Activated naive CD4-positive, alpha-beta T cell treated with anti-CD3 and anti-CD28 coated beads, Interleukin-2, amount 50 U/mL, for 72 hours (primary cell): ENCODE measurements at places on chromosomes 3 and 15. TPM values are rescaled to one million over a fixed set of nuclear protein-coding genes. Genes with fewer than 3 reads are reported as not detected.

Gene DZIP1L
- not detected for total RNA-seq

Gene GPR149
- total RNA-seq: not detected

Gene A4GNT
- not detected for total RNA-seq

Gene GRK7
- total RNA-seq: not detected

Gene EBLN2
- total RNA-seq: 7.4 TPM

Gene HTR3D
- total RNA-seq: not detected

Gene TOMM70
- total RNA-seq: 47.2 TPM

Gene RPL14
- total RNA-seq: 2,715 TPM

Gene DUOXA2
- not detected for total RNA-seq

Gene IQCH
- total RNA-seq: 0.75 TPM

Gene RARRES1
- total RNA-seq: not detected

Gene IMP3
- total RNA-seq: 93.8 TPM

Gene FSIP1
- total RNA-seq: 0.18 TPM

- DNase-seq: no peak
Measured at GRCh38 chr3:144549166-144549565, 577.5 kb downstream of the DIPK2A start.

- DNase-seq: no peak
Measured at GRCh38 chr3:144516026-144516425, 544.4 kb downstream of the DIPK2A start.

- no peak for DNase-seq
Measured at GRCh38 chr15:101124731-101125451, 127.0 kb downstream of the CHSY1 start.

DNA sequence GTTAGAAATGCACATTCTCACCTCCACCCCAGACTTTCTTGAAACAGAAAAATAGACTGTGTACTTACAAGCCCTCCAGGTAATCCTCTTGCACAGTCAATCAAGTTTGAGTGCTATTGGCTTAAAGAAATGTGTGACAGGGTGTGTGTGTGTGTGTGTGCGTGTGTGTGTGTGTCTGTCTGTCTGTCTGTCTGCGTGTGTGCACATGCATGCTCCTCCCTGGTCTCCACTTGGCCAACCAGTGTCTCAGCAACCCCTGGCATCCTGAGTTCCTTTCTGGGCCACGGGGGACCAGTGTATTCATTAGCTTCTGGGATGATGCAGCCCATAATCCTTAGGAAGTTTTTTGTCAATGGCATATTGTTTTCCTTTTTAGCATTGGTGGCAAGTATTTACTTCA is 128.8 kb upstream of the IL12A start:
- DNase-seq: no peak

GRCh38 chr3:38985581-38985980 is 66.2 kb downstream of the SCN11A start:
- no peak for DNase-seq

GRCh38 chr3:124035463-124036121 is 43.7 kb upstream of the ROPN1 start:
- no peak for DNase-seq

DNA sequence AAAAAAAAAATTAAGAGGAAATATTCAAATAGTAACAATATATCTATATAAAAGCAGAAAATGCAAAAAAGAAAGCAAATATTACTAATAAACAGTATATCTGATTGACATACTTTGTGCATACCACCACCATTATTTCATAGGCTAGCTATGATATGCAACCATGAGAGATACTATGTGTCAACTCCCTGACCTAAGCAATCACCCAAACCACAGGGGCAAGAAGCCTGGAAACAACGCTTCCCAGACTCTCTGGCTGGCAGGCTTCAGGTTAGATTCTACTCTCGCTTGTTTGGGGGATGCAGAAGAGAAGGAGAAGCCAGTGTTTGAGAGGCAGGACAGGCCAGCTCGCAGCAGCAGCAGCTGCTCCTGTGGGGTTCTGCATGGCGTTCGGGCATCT is 169.3 kb upstream of the TPM1 start:
- no peak for DNase-seq

DNA sequence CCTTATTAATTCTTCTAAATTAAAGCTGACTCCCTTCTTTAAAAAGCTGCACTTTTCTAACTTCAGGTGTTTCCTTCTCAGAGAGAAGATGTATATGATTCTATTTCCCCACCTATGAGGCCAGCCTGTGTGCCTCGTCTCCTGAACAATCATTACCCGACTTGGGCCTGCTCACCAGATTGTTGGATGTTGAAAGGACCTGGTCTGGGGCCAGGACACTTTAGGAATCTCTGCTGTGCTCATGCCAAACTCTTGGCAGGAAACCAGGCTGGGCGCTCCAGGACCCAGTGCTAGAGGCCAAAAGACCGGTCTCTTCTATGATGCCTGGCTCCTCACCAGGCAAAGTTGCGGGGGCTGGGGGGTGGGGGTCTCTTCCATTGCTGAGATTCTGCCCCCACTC is 16.9 kb upstream of the LRRC31 start:
- no peak for DNase-seq

- DNase-seq: no peak
Measured at GRCh38 chr3:46565607-46566039, 479 bp downstream of the LRRC2 start.

- DNase-seq: no peak
Measured at GRCh38 chr3:88440701-88441100, 290.9 kb downstream of the C3orf38 start.

DNA sequence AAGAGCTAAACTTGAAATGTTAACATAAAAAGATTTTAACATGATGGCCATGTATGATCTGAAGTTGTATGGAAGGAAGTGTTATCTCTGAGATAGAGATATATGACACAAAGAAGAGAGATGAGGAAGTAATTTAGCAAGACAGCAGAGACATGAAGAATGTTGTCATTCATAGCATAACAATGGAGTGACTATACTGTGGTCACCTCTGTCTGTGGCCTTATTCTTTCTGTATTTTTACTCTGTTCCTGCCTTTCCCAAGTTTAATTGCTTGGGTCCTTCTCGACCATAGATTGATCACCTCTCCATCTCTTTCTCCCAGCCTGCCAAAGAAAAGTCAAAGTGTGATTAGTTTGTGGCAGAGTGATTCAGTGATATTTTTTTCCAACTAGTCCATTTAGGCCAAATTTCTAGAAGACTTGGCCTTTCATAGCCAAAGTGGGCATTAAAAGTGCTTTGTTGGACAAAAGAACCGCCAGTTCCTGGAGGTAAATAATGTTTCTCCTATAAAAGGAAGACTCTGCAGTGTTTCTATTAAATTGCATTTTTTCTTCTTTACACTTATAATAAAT is 711.9 kb downstream of the CADM2 start:
- no peak for DNase-seq

DNA sequence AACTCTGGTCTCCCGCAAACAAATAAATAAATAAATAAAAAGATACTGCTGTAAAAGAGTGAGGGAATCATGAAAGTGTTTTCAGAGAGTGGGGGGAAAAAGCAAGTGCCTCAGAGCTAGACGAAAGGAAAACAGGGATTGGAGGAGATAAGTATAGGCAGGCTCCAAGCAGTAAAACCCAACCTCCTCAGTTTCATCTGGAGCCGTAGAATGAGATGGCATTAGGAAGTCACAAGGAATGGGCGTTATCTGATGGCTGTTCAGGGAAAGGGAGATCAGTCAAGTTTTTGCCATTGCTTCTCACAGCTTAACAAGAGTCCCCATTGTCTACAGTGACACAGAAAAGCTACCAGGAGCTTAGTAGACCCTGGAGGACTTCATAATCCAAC is 451.5 kb upstream of the PPP2R3A start:
- no peak for DNase-seq

GRCh38 chr3:77648664-77649063 is 608.8 kb downstream of the ROBO2 start:
- DNase-seq: no peak

DNA sequence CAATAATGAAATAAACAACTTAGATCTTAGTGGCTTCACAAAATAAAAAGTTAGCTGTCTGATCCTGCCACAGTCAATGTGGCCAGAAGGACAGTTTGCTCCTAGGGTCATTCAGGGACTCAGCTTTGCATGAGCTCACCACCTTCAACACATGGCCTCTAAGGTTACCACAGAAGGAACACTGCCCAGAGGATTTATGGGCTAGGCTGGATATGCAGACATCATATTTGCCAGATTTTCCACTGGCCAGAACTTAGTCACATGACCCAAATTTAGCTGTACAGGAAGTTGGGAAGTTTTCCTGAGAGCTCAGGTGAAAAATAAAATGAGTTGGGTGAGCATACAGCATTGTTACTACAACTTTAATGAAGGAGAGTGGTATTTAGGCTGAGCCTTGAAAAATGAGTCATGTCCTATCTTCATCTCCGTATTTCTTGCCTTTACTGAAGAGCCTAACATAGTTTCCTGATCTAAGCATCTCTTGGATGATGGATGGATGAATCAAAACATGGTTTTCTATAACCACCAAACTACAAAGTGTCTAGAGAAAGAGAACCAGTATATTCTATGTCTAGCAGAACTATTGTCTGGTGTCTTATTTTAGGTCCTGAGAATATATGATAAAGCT is 54.9 kb upstream of the TMEM108 start:
- DNase-seq: no peak

GRCh38 chr15:82890995-82891390 is 61.5 kb downstream of the HOMER2 start:
- no peak for DNase-seq

- no peak for DNase-seq
Measured at GRCh38 chr3:194877291-194878119, 191.8 kb downstream of the FAM43A start.

- DNase-seq: peak; percentile 23
Measured at GRCh38 chr3:126081618-126082361, 2.1 kb downstream of the SLC41A3 start.

DNA sequence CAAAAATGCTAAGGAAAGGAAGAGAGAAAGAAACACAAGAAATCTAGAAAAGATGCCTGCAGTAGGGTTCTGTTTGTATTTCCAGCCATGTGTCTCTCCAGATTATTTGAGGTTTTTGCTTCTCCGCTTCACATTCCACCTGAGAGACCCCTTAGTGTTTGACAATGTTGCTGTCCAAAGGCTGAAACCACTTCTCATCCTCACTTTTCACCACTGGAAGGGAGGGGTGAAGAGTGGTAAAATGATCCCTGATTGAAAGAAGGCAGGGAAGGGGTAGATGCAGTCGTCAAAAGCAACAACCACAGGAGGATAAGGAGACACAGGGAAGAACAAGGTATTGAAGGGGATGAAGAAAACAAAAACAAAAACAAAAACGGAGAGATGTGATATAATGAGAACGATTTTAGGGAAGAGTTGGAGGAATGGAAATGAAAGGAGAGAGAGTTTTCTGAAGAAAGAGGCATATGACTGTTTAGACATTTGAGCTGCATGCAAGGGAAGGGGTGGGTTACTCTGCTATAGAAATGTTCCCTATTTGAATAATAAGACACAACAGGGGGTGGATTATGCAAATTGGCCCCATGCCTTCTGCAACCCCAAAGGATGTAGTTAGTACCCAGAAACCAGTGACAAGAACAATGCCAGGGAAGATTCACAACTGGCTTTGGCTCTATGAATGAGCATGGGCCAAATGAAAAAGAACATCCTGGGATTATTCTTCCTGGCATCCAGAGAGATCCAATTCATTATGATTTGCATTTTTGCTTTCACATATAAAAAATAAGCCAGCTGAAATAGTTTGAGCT is 235.9 kb downstream of the GAP43 start:
- DNase-seq: no peak

DNA sequence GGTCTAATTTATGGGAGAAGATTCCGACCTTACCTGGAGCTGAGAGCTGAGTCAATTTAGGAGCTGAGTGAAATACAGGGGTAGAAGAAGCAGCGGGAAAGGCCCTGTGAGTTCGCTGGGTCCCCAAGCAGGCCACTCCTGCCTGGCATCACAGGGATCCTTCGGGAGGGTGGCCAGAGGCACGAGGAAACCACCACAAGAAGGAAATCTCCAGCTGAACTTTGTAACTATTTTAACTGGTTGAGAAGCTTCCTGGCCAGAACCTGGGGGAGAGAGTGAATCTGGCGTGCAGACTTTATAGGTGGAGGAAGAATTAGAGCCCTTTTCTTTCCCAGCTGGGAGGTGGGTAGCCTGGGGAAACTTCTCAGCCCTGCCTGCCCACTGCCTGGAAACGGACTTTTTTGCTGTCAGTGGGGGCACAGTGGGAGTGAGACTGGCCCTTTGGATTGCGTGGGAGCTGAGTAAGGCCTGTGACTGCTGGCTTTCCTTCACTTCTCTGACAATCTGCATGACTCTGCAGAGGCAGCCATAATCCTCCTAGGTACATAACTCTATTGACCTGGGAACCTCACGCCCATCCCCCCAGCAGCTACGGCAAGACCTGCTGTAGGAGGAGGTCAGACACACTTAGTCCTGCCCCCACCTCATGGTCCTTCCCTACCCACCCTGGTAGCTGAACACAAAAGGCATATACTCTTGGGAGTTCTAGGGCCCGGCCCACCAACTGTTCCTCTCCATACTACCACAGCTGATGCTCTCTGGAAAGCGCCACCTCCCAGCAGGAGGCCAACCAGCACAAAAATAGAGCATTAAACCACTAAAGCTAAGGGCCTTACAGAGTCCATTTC is 340.7 kb downstream of the CNTN3 start:
- no peak for DNase-seq

- no peak for DNase-seq
Measured at GRCh38 chr3:60829058-60829457, 422.2 kb downstream of the FHIT start.

DNA sequence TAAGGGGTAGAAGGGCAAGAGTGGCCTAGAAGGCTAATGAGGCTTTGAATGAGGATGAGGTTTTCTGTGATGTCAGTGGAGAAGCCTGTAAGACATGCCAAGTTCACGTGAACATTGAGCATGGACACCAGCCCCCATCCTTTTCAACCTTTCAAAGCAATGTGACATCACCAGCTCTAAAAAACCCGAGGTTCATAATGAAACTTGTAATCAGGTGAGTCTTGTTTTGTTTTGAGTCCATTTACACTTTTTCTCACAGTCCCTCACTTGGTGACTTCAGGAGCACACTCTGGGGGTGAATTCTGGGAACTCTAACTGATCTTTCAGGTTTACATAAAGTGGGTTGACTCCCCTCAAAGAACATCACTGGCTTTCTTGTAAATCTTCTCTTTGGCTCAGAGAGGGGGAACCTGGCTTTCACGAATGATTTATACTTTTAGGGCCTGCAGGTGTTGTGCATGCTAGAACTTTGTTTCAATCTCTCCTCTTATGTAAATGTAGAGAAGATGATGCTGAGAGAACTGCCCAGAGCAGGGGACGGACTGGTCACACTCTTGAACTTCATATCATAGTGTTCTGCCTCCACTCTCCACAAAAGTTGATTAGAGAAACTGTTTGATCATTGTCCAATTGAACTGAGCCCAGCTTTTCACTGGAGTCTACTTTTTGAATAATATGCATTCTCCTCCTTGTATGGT is 224.7 kb upstream of the SATB1 start:
- DNase-seq: peak; percentile 67

DNA sequence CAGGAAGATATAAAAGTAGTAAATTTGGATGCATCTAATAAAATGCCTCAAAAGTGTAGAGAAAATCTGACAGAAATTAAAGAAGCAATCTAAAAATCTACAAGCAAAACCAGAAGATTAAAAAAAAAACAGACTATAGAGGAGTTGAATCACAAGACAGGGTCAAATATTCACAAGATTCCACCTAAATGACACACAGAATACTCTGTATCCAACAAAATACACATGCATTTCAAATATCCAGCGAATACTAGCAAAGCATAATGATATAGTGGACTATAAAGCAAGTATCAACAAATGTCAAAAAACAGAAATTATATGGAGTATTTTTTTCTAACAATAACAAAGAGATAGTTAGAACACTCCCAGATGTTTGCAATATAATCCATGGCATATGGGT is 20.5 kb upstream of the ACTC1 start:
- no peak for DNase-seq

GRCh38 chr3:129689036-129689435 is 82.6 kb upstream of the PLXND1 start:
- DNase-seq: no peak
